ENCODE measurements at places on chromosomes 1 and 21. TPM values are rescaled to one million over a fixed set of nuclear protein-coding genes. Genes with fewer than 3 reads are reported as not detected.

- no peak for DNase-seq
Observed at GRCh38 chr1:209692296-209692695, 12.3 kb upstream of the HSD11B1 start.

- DNase-seq: no peak
Observed at GRCh38 chr1:178345238-178345637, 151.5 kb downstream of the CLEC20A start.

DNA sequence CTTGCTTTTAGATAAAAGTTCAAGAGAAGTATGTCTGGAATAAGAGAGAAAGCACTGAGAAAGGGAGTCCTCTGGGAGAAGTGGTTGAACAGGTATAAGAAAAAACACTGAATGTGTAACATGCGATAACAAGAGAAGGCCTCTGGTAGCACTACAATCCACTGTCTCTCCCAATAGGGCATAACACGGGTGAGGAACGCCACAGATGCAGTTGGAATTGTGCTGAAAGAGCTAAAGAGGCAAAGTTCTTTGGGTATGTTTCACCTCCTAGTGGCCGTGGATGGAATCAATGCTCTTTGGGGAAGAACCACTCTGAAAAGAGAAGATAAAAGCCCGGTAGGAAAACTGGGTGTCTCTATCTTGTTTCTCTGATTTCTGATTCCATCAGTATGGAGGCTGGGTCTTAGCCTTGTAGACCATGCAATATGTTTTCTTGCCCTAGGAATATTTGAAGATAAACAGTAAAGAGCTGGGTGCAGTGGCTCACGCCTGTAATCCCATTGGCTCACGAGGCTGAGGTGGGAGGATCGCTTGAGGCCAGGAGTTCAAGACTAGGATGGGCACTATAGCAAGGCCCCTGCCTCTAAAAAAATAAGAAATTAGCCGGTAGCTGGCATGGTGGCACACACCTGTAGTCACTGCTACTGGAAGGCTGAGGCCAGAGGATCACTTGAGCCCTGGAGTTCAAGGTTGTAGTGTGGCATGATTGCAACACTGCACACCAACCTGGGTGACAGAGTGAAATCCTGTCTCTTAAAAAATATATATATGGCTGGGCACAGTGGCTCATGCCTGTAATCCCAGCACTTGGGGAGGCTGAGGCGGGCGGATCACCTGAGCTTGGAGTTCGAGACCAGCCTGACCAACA is 40.4 kb downstream of the DAP3 start:
- peak; percentile 47 for DNase-seq

DNA sequence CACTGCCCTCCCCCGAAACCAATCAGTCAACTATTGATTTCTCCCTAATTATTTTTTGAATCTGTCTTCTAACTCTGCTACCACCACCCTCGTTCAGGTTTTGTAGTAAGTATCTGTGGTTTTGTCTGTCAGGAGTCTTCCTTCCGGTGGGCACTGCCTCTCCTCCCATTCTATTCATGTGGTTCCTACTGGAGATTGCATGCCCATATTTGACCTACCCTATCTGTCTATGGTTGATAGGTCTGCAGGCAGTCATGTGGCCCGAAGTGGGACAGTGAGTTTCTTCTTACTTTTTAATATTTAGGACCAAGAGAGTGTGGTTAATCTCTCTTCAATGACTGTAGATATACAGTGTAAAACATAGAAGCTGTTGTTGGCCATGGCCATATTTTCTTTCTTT is 17.8 kb upstream of the MAST2 start:
- peak; percentile 47 for DNase-seq

The GUCA2A gene
- total RNA-seq: not detected

The NAV1 gene
- 20.7 TPM for total RNA-seq

GRCh38 chr1:53246261-53247134 is 8.2 kb upstream of the MAGOH start:
- DNase-seq: peak; percentile 18

The NR0B2 gene
- not detected for total RNA-seq

The CYP4X1 gene
- not detected for total RNA-seq

- no peak for DNase-seq
Observed at GRCh38 chr1:215044151-215044550, 38.4 kb upstream of the KCNK2 start.

DNA sequence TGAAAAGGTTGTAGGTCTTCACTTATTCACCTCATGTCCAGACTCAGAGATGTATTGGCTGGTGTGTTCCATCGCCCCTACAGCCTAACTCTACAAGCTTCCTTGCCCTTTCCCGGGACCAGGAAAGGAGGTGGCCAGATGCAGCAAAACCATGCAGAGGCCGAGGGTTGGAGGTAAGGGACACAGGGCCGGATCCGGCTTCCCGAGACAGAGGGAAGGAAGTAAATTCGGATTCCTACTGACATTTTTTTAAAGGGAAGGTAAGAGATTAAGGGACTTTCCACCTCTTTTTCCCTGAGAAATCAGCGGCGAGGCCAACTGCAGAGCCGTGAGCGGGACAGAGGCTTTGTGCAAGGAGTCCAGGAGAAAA is 12.7 kb downstream of the EPHA10 start:
- DNase-seq: no peak

DNA sequence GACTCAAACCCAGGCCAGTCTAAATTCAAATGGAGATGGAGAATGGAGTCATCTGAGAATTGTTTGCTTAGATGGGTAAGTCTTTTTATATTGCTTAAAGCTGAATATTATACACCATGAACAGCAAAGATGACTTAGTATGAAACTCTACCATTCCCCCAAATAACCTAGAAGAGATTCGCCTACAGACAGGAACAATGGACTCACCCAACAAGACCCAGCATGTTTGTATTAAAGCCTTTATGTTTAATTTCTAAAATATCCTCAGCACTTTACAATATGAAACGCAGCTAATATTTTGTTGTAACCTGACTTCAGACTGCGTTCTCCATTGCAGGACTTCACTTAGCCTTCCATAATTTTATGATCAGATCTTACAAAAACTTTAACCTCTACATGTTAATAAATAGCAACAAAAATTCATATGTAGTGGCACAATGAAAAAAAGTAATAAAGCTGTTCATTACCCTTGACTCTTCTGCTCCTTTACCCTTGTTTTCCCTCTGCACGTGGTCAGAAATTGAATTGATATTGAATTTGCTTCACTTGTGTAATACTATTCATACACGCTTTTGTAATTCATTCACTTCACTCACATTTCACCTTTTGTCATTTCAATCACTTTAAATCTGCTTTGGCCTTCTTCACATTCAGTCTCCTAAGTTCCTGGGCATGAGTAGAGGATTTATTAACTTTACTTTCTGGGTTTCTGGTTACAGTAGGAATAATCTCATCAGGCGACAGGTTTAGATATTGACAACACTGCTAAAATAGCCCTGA is 177.3 kb upstream of the PTBP2 start:
- no peak for DNase-seq

DNA sequence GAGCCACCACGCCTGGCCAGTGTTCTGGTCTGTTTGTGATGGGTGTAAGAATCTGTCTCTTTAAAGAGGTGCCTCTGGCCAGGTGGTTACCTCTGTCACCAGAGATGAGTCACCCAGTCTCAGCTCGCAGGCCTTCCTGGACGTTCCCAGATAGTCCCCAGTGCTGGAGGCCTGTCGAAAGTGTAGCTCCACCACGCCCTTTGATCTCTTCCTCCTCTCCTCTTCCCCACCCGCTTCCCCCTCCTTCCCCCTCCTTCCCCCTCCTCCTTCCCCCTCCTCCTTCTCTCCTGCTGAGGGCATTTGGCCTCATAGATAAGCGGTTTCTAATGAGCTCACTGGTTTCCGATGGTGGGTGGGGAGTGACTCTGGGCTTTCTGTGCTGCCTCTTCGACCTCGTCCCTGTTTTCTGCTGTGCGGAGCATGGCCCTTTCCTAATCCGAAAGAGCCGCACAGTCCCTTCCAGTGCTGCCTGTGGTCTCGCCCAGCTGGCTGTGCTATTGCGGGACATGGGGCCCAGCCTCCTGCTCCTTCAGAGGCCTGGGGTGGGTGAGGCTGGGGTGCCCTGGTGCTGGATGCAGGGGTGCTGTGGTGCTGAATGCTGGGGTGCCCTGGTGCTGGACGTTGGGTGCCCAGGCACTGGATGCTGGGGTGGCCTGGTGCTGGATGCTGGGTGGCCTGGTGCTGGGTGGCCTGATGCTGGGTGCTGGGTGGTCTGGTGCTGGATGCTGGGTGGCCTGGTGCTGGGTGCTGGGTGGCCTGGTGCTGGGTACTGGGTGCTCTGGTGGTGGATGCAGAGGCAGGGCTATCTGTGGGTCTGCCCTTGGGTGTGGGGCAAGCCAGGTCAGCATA is 19.2 kb downstream of the AGPAT3 start:
- DNase-seq: no peak

DNA sequence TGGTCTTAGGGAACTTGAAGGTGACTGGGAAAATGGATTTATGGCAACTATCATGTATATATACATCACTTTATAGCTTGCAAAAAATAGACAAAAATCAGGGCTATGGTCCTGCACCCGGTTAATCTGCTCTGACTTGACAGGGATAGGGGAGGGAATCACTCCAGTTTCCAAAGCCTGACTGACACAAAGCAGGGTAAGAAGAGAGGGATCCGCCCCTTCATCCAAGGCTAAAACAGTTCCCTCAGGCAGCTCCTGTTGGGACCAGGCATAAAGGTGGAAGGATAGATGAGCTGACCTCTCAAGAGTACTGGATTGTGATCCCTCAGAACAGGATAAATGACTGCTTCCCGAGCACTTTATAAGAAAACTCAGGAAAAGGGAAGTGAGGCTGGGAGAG is 1.4 kb downstream of the PBXIP1 start:
- no peak for DNase-seq

The PTPN14 gene
- not detected for total RNA-seq

DNA sequence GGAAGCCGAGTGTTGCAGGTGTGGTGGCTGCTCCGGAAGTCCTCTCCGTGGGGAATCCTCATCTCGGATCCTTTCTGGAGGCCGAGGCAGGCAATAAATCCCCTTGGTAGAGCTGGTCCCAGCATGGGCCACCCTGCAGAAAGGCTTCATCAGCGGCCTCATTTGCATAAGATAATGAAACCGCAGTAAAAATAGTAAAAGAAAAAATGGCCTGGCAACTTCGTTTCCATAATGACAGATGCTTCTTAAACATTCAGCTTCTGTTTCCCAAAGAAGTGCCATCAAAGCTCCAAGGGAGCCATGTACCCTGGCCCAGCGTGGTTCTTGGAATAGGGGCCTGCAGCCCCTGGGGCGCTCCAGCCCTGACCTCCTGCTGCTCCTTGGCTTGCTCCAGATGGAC is 244.1 kb downstream of the GRIK3 start:
- no peak for DNase-seq

- no peak for DNase-seq
Observed at GRCh38 chr1:59079434-59080140, 217.3 kb upstream of the FGGY start.

The IGSF3 gene
- not detected for total RNA-seq

The TSEN15 gene
- 45.6 TPM for total RNA-seq

The GNB1 gene
- total RNA-seq: 563 TPM

GRCh38 chr1:1119272-1119890 is 3.5 kb upstream of the C1orf159 start:
- DNase-seq: no peak

- no peak for DNase-seq
Observed at GRCh38 chr1:48869116-48869893, 92.6 kb upstream of the BEND5 start.

GRCh38 chr1:248576260-248576980 is 1.9 kb upstream of the OR2T34 start:
- DNase-seq: no peak

DNA sequence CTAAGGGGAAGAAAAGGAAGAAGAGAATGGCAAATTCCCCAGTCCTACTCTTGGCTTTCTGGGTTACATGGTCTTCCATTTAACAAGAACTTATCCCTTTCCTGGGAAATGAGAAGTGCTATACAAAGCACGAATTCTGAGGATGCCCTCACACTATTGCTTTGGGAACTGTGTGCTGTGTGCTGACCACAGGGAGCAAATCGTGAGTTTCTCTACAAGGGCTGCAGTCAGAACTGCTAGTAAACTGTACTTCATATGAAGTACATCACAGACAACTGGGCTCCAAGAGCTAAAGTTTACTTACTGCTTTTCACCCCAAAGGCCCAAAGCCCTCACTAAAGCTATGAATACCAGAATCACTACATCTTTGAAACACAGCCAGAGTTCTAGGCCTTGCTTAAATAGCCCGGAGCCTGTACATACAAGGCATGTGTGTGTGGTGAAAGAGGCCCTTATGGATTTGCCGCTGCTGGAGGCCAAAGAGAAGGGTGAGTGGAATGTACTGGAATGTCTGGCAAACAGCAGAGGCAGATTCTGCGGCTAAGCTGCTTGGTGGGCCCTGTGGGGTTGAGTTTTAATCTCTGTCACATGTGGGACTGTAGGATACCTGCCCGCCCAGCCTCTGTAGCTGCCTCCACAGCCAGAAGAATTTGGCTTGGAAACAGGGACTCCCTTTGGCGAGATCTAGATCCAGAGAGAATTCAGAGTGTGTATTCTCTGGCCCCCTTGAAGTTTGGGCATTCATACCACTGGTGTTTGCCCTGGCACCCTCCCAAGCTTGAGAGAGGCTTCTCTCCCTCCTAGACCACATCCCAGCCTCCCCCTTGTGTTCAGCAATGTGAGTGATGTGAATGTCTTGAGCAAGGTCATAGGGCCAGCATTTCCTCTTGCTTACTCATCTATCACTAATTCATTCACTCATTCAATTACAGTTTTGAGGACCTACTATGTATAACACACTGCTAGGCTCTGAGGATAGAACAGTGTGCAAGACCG is 21.9 kb upstream of the TRIM67 start:
- no peak for DNase-seq

The NBPF6 gene
- total RNA-seq: not detected

- DNase-seq: no peak
Observed at GRCh38 chr21:41678016-41678923, 88.6 kb downstream of the RIPK4 start.

DNA sequence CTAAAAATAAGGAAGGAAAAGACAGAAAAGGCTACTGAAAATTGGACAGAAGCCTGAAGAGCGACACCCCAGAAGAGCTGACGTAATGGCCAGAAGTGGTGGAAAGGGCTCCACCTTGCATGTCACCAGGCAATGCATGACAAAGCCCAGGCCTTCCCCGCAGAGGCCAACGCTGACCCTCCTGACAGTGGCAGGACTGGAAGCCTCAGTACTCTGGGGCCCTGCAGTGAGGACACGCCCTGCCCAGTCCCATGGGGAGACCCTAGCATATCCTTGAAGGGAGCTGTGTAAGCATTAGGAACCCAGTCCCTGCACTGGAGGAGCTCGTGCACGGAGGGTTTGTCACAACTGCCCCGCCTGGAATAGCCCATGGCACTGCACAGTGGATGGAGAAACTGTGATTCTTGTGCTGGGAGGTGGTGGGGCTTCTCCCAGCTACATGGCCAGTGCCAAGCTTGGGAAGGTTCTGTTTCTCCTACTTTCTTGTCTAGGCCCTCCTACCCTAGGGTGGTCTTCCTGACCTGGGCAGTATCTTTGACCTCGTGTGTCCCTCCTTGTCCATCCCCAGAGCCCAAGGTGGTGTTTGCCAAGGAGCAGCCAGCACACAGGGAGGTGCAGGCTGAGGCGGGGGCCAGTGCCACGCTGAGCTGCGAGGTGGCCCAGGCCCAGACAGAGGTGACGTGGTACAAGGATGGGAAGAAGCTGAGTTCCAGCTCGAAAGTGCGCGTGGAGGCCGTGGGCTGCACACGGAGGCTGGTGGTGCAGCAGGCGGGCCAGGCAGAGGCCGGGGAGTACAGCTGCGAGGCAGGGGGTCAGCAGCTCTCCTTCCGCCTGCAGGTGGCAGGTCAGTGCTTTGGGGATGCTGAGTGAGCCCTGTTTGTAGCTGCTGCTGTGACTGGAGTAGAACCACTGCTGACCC is 60.4 kb downstream of the OBSCN start:
- no peak for DNase-seq

Measured in OCI-LY7 (cell line).